ENCODE measurements at places on chromosomes 4 and X.

- DNase-seq = no peak
Observed at GRCh38 chrX:14963447-14964236, 90.4 kb downstream of the MOSPD2 start.

- no peak for DNase-seq
Observed at GRCh38 chr4:97330917-97331316, 812.4 kb downstream of the STPG2 start.

DNA sequence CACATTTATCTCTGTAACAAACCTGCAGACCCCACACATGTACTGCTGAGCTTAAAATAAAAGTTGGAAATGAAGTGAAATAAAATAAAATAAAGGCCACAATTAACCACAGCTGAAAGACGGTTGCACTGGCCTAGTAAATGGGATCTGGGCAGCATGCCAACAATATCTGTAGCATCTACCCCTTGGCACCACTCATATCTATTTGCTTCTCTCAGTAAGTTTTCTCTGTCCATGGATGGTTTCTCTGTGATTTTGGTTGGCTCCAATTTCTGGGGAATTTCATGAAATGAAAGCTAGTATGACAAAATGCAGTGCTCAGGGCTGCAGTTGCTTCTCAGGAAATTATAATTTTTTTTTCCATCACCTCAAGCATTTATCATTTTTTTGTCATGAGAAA is 172.0 kb upstream of the IL15 start:
- DNase-seq = no peak

DNA sequence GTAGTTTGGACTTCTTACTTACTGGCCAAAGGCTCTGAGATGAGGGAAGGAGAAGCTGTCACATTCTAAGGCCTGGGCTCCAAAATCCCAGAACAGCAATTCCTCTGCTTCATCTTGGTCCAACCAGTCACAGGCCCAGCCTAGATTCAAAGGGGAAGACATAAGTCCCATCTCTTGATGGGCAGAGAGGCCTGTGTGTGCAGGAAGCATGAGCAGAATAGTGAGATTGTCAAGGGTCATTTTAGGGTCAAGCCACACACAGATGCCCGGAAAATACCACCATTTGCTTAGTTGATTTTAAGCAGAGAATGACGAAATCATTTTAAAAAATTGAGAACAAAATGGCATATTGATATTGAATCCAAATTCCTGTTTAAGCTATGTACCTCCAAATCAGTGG is 580.9 kb upstream of the ZFP42 start:
- DNase-seq = no peak

- DNase-seq = no peak
Observed at GRCh38 chrX:51891821-51892551, 1.4 kb upstream of the MAGED1 start.

DNA sequence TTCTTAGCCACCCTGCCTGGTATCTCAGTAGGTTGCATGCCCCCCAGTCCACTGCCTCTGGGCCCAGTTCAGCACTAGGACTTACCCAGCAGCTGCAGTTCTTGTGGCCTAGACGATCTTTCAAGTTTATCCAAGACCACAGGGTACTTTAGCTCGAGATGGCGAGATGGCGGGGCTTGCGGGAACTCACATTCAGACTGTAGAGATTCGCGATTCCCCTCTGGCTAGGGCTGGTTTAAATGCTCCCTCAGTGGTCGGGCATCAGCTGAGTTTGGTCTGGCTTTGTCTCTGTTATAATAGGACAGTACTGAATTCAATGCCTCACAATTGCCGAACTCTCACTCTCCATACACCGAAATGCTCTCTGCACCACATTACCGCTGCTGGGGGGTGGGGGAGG is 18.4 kb upstream of the RFC1 start:
- DNase-seq = no peak

GRCh38 chr4:77893451-77893850 is 30.8 kb downstream of the MRPL1 start:
- no peak for DNase-seq

GRCh38 chr4:131547506-131547981 is 1601.5 kb upstream of the PCDH10 start:
- no peak for DNase-seq
